ENCODE measurements at places on chromosomes 6 and 20.

- no peak for DNase-seq
Observed at GRCh38 chr20:48731536-48731935, 96.3 kb downstream of the PREX1 start.

DNA sequence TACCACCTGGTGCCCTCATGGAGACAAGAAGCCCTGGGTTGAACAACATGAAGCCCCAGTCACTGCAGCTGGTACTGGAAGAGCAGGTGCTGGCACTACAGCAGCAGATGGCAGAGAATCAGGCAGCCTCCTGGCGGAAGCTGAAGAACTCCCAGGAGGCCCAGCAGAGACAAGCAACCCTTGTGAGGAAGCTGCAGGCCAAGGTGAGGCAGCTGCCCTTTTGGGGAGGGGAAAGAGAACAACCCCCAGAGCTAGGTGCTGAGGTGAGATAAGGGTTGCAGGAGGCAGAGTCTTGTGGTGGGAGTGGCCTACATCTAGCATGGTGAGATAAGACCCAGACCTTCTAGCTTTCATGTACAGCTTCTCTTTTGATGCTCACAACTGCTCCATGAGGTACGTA, 7.0 kb downstream of the CEP250 start:
- no peak for DNase-seq

DNA sequence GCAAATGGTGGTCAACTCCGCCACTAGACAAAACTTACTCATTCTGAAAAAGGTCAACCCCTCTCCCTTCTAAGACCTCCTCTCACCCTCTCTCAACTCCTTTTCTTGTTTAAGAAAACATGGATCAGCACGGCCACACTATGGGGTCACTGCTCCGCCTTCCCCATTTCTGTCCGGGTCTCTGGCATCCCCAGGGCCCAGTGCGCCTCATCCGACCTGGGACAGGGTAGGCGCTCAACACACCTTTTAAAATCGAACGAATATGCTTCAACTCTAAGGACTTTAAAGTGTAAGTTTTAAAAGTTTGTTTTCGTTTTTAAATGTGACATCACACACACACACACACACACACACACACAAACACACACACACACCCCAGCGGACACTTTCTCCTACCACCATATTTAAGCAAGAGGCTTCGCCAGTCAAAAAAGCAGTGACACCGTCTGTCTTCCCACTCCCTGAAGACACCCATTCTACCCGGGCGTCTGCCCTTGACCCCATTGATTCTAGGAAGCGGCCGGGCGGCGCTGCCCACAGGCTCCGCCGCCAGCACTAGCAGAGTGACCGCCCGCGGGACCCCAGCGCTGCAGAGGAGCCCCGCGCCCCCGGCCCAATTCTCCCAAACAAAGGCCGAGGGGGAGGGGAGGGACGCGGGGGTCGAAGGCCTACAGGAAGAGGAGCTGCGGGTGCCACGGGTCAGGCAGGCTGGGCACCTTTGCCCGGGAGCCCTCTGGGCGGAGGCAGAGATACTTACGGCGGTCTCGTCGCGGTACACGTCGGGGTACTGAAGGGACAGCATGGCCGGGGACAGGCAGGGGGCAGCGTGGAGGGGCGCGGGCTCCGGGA, 568 bp downstream of the PREP start:
- DNase-seq, result no peak

GRCh38 chr20:38536310-38536709, 44.7 kb upstream of the ADIG start:
- DNase-seq, result peak; percentile 6

DNA sequence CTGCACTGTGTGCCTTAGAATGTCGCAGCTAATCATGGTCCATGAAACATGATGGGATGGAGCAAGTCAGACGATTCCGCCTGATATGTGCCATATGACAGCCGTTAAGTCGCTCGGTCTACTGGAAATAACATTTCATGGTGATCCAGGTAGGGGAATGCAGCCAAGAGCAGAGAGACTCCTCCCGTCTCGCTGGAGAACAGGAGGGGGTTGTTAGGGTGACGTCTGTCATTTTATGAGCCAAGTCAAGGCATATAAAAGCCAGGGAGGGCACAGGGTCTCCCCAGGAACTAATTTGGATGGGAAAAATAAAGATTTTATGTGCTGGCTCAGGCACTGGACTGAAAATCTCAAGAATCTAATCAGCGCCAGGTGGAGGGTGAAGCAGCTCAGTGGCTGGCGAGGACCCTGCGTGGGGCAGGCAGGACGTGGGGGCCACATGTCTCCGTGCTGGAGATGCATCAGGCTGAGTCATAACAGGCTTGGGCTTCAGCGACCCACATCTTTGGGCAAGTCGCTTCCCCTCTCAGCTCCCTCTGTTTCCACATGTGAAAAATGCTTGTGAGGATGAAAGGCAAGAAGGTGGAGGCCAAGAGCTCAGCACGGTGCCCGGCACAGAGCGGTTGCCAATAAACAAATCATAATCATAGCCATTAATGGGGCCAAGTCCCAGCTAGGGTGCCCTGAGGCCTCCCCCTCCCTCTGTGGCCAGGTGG, 234.6 kb downstream of the ANKRD60 start:
- DNase-seq, result no peak

DNA sequence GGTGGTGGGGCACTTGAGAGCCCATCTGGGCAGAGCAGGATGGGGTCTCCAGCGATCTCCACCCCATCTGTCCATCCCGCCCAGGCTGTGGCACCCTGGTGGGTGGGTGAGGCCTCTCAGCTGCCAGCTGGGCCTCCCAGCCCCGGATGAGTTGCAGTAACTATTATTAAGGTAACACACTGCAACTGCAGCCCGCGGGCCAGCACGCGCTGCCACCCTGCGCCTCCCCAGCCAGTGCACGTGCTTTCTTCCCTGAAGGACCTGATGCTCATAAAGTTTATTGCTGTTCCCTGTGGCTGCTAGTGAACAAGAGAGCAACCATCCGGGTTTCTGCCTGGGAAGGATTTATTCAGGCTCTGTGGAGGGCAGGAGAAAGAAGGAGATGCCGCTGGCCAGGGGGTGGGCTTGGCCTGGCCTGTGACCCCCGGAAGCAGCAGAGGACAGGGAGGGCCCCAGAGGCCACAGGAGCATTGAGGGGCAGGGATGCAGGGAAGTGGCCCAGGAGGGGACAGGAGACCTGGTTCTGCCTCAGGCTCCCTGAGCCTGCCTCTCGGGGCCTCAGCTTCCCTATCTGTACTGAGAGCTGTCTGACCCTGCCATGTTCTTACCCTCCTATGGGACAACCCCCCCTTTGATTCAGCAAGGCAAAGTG, 1.7 kb downstream of the IP6K3 start:
- no peak for DNase-seq

DNA sequence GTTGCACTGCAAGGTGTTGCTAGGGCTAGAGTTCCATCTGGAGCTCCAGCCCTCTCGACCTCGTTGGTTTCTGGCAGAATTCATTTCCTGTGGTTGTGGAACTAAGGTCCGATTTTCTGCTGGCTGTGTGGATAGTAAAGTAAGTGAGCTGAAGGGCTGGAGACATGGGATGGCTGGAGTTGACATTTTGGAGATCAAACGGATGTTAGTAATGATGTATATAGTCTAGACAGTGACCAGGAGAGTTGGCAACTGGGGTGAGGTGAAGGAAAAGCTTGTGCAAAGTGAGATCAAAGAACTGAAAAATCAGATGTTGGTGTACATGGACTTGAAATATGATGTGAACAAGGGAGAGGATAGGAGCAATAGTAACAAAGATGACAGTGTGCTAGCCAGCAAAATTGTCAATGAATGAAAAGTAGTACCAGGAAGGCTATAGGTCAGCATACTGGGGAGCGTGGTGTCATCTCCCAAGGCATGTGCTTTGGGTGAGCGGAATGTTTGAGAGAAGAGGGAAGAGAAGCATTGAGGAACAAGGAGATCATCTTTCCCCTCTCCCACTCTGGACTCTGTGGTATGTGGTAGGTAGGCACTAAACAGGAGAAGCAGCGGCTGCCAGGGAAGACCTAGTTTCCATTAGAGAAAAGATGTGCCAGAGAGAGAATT, 7.8 kb downstream of the QRSL1 start:
- DNase-seq, result no peak

GRCh38 chr6:34315780-34316179, 67.0 kb upstream of the SMIM29 start:
- DNase-seq, result no peak

DNA sequence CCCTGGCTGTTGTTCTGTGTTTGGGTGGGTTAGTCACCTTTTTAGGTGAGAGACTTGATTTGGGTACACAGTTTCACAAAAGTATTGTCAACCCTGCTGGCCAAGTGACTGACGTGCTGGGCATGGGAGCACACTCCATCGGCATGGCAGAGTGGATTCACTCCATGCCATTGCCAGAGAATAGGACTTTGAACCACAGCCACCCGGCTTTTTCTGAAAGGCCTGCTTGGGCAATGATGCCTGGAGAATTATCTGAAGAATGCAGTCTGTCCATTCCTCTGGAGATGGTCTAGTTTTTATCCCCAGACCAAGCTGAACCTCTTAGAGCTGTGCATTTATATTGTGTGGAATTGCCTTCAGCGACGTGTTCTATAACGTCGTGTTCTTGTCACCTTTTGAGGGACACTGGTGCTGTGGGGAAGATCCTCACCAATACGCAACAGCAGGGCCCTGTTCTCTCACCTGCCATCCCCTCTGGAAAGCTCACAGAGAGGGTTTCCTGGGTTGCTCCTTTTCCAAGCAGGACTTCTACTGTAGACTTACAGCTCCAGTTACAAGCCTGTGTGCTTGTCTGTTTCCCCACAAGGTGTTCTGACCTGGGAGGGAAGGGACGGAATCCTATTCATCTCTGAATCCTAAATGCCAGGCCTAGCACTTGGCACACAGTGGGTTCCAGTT, 183.4 kb upstream of the AKAP12 start:
- DNase-seq, result no peak

- DNase-seq, result no peak
Observed at GRCh38 chr6:131107151-131107550, 28.1 kb upstream of the AKAP7 start.

- DNase-seq, result no peak
Observed at GRCh38 chr6:22928775-22929174, 359.4 kb downstream of the HDGFL1 start.

DNA sequence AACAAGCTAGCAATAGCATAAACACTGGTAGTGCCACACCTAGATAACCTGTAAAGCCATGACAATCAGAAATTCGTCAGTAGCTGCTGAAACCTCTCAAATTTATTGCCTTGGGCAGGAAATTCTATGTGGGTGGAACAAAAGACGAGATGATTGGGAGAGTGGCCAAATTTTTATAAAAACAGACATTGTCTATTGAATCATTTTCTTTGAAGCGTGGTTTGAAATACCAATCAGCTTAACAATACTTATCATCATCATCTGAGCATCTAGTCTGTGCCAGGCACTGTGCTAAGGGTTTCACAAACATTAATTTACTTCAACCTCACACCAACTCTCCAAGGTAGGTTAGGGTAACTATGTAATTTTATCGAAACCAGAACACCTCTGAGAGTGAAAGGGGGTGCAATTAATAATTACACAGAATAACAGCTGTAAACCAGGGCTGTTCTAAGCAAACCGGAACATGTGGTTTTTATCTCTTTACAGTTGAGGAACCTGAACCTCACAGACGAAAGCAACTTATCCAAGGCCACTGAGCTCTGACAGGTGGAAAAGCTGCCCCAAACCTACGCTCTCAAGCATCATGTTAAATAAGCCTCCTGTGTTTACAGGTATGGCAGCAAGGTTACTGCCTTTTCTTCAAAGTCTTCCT, 43.4 kb downstream of the NHSL1 start:
- DNase-seq, result no peak

DNA sequence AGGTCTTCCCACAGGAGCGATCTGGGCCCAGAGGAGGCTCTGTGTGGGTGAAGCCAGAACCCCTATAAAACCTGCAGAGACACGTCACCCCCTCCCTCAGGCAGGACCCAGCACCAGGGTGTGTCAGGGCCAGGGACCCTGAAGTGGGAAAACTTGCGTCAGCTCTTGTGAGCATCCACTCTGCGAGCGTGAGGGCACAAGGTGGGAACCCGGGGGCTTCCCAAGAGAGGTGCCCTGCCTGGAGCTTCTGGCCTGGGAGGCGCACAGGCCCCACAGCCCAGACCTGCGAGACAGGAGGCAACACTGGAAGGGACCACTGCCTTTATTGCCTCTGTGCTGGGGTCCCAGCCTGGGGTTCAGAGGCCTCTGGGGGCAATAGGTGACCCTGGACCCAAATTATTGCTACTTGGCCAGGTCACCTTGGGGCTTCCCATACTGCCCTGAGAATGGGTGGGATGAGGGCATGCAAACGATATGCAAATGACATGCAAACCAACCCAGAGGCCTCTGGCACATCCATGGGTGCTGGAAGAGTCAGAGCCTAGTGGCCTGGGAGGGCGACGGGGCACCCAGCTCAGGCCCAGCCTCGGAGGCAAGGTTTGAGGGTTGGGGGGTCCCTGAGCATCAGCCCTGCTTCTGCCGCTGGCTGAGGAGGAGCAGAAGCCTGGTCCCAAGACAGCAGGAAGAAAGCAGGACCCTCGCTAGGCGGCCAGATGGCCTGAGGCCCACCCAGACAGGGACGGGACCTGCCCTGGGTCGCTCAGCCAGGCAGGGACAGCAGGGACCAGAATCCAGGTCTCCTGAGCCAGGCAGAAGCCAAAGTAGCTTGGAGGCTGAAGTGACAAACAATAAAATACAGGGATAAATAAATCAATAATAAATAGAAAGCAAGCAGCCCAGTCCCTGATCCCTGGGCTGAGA, 5.1 kb upstream of the C20orf144 start:
- no peak for DNase-seq

DNA sequence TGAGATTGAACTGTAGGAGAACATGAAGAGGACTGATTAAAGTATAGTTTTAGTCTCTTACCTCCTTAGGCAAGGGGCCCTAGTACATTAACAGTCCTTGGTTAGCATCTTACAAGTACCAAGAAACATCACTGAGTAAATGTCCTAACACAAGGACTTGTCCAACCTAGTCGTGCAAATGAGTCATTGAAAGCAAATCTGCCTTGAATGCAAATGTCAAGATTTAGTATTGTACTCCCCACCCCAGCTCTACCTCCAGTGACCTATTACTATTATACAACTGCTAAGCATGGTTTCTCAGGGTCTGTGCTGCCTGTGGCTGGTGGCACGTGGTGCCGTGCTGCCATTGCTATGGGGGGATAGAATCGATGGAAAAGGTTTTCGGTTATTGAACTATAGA, 138.4 kb downstream of the PLCB4 start:
- DNase-seq, result no peak

Data from fibroblast of skin of left biceps (primary cell).